ENCODE measurements at places on chromosomes 4 and X.

GRCh38 chr4:43425206-43425605, 532.7 kb downstream of the GRXCR1 start:
- no peak for DNase-seq

DNA sequence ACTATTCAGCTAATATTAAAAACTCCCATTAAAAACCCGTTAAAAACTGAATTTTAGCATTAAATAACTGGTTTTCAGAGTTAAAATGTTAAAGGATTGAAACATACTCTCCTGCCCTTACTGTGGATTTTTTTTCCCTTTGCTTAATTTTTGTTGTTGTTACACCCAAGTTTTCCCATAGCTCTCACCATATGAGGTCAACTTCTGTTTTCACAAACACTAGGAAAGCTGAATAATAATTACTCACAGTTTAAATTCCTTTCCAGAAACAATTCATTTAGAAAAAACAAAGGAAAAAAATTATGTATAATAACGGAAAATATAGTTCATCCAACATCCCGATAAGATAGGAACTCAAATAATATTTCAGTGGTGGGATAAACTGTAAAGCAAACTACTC, 129.0 kb downstream of the PPP3CA start:
- no peak for DNase-seq

GRCh38 chr4:80173841-80174240, 23.5 kb upstream of the PRDM8 start:
- DNase-seq = no peak

GRCh38 chrX:24842486-24842885, 148.8 kb downstream of the POLA1 start:
- DNase-seq = no peak

DNA sequence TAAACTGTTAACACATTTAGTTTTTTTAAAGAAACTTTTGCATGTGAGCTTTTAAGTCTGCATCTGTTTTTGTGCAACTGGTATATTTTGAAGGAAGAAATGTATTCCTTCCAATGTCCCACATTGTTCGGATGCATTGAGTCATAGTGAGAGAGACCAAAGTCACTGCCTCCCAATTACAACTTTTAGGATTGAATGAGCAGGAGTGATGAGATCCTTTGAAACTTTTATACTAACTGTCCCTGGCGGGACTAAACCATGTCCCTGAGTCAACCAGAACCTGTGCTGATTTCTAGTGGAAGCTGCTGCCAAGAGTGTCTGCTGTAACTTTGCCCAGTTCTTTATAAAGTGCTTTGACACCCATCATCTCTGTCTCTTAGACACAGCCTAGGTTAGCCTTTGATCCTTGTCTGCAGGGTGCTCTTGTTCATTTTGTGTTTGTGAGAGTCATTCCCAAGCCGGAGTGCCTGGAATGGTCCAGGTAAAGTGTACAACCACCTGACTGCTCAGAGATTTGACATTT, 122.7 kb downstream of the ZNF518B start:
- no peak for DNase-seq

- no peak for DNase-seq
Observed at GRCh38 chr4:140952717-140953116, 180.6 kb downstream of the RNF150 start.

GRCh38 chr4:88196523-88197185, 38.2 kb upstream of the ABCG2 start:
- no peak for DNase-seq

DNA sequence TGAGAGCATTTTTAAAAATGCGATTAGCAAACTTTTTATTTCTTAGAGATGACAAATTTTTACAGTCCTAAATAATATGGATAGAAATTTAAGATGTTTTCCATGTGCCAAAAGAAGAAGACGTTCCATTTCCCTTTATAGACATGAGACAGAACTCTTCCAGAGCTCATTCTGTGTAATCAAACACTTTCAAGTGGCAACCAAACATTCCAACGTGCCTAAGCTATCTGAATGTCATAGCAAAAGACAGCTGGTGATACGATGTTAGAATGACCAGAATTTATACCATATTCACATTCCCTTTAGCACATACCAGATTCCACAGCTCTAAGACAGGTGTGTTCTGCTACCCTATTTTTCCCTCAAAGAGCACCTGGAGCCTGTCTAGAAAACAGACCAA, 133.2 kb downstream of the ENOX2 start:
- no peak for DNase-seq

GRCh38 chr4:180832073-180832472, 1411.1 kb upstream of the TENM3 start:
- DNase-seq = no peak

DNA sequence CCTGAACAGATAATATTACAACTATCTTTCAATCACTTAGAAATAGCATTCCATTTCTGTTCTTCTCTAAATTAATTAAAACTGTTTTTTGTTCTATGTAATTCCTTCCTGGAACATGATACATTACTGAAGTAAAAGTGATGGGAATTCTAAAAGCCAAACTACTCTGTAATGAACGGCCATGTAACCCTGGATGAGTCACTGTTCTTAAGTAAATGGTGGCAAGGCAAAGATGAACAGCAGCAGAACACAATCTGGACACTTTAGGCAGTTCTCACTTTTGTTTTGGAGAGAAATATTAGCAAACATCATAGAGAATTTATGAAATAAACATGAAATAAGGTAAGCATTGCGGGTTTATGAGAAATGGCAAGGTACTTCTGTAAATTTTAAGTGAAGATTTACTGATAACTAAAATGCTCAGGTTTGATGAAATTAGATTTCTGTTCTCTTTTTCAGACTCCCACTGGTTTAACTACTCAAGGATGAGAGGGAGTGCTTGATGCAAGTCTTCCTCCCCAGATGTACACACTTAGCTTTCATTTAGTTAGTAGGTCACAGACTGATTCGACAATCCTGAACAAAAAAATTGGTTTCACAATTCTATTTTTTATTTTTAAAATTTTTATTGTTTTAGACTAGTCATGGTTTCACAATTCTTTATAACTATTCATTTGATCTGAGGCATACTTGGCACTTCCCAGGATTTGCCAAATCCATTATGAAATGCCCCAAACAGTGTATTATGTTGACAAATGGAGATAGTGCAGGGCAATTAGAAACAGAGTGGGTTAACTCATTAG, 964 bp upstream of the GPR82 start:
- no peak for DNase-seq

DNA sequence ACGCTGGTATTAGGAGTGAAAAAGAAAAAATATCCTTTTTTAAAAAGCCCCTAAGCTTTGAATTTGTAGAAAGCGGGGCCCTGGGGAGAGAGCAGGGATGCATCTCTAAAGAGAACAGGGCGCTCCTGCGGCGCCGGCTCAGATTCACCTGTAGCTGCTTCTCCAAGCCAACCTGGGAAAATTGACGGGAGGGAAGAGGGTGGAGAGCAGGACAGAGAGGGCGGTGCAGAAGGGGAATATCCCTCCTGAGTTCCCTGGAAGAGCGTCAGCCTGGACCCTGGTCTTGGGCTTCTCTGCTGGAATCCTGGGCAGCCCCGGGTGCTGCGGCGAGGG, 776 bp upstream of the SOWAHD start:
- no peak for DNase-seq

DNA sequence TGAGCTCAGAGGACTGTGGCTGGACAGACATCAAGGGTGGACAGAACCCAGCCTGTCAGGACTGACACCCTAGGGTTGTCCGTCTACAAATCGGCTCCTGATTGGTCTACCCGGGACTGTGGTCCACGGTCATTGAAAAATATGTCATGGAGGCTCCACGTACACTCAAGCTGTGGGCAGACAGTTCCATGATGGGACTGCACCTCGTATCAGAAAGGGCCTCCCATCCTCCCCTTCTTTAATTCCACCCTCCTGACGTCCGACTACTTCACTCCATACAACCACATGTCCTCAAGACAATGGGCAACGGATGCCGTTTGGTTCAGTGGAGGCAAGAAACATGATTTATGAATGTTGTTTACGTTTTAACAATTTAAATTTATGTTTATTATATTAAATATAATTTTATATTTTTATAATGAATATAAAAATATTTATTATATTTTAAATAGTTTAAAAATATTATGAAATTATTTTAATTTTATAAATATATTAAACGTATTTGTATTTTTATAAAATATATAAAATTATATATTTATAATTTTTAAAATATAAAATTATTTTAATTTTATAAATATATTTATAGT, 58.0 kb upstream of the SHOX start:
- DNase-seq = no peak

- DNase-seq = no peak
Observed at GRCh38 chrX:74249963-74250362, 54.0 kb upstream of the ZCCHC13 start.

DNA sequence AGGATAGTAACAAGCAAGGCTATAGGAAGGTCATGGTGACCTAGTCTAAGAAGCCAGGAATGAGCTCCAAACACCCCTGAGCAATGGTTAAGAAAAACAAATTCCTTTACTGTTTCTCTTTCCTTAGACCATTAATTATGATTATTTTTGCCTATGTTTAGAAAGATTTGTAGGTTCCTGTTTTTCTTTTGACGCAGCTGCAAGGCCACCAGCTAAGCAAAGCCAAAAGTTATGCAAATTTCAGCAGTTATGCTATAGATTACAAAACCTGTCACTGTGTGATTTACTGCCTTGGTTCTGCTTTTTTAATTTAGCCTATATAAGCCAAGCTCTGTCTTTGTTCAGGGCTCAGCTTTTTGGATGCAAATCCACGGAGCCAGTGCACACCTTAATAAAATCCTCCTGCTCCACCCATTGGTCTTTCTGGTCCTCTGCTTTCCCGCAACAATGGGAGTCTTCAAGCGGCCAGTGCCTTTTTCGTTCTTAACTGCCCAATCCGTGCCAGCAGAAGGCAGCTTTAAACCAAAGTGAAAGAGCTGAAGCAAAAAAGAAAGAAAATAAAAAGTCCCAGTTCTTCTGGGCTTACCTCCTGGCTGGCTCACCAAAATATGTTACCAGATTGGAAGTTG, 1.4 kb upstream of the CEP135 start:
- peak; percentile 17 for DNase-seq

DNA sequence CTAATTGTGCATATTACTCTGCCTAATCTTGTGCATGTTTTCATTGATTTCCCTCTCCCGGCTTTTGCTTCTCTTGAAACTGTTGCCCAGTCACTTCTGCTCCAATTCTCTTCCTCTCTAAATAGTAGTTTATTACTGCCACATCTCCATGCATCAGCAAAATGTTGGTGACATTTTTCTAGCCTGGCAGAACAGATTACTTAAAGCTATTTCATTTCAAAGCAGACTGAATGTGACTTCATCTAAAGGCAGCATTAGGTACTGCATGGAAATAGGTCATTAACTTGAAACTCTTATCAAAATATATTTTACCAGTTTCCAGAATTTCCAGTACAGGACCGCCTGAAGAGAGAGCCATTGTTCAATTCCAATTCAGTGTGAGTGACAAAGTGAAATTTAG, 52.4 kb downstream of the HPGDS start:
- DNase-seq = no peak

DNA sequence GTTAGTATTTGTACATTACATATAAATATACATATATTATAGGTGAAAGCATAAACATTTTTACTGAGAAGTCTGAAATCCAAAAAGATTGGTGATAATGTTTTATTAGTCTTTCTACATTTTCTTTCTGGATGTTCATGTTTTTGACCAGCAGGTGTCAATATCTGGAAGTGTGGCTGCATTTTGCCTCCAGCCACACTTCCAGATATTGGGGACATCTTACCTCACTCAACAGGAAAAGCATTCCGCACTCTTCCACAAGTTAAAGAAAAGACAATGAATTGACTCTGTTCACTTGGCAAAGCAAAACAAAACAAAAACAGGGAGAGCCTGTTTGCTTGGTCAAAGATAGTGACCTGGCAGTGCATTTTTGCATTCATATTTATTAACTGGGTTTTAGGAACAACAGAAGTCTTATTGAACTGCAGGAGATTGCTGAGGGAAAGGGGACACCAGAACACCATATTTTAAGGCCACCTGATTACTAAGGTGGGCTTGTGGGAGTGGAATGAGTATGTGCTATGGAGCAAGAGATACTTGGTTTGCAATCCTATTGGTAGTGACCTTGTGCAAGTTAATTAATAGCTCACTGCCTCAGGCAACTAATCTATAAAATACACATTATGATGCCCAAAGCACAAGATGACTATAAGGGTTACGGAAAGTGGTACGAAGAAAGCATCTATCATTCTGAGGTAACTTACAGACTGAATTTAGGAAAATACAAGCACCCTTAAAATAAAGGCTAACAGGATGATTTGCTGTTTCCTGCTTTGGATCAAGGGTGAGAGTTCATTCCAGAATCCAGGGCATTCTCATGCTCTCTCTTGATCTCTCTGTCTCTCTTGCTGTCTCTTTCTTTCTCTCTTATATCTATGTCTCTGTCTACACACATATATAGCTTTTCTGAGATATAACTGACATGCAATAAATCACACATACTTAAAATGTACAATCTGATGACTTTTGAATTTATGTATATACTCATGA, 389.9 kb upstream of the EMCN start:
- DNase-seq = no peak

DNA sequence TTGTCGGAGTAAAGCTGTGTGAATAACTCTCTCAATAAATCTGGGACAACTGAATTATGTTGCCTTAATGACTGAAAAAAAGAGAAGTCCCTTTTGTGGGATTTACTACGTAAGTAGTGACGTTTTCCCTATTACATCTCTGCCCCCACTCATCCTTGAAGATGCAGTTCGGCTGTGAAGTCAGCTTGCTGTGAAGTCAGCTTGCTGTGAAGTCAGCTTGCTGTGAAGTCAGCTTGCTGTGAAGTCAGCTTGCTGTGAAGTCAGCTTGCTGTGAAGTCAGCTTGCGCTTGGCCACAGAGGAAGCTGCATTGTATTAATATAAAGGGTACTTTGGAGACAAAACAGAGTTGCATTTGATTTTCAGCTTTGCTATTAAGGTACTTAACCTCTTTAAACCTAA, 8.0 kb upstream of the VAMP7 start:
- DNase-seq = no peak

DNA sequence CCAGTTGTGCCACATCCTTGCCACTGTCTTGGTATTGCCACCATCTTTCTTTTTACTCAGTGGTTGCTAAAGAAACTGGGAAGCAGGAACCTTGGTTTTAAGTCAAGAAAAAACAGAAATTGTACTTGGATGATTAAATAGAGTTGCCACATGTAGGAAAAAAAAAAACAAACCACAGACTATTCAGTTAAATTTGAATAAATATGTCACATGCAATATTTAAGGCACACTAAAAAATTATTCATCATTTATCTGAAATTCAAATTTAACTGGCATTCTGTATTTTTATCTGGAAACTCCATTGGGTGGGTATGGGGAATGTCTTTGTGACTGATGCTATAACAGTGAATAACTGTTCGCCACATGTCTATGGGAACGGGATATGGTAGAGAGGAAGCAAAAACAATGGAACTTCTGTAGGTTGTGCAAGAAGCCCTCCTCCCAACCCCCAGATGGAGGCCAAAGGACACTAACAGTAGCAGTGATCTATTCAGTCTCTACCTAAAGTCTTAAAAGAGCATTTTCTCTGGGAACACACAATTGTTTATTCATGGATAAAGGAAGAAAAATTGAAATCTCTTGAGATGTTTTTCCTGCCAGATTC, 57.0 kb upstream of the PLAC8 start:
- DNase-seq = no peak

- DNase-seq = no peak
Observed at GRCh38 chrX:147072747-147073146, 258.2 kb upstream of the CXorf51A start.

- DNase-seq = no peak
Observed at GRCh38 chr4:105127170-105127445, 19.6 kb upstream of the TET2 start.

GRCh38 chr4:166091912-166092510, 219.0 kb downstream of the TLL1 start:
- DNase-seq = no peak

- DNase-seq = no peak
Observed at GRCh38 chrX:135273162-135273561, 21.3 kb downstream of the ETDA start.

- no peak for DNase-seq
Observed at GRCh38 chr4:105092768-105093167, 53.9 kb upstream of the TET2 start.

Data from bone marrow (tissue), 2 donors.